Transverse colon (tissue), 4 donors: ENCODE measurements at places on chromosomes 12 and 14. TPM values are rescaled to one million over a fixed set of nuclear protein-coding genes. Genes with fewer than 3 reads are reported as not detected.

The PYGL gene
- total RNA-seq = 10.8 TPM

The AICDA gene
- not detected for total RNA-seq

DNA sequence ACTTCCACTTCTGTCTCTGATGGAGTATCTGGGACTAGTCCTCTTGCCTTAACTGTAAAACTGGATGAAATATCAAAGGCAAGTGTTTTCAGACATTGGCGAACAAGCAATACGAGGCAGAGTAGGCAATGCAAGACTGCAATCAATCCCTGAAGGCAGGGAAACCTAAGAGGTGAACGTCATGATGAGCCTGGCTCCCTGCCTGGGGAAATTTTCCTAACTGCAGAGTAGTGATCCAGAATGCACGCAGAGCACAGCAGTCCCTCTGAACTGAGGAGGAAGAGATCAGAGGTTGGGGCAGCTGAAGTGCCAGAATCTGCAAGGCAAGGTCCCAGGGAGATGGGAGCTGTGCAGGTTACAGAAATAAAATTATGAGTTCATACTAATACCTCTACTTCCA is 18.5 kb downstream of the BHLHE41 start:
- no peaks in the 10 kb centered on the region for H3K4me1 ChIP-seq
- H3K27me3 ChIP-seq = no peaks in the 10 kb centered on the region
- H3K36me3 ChIP-seq = no peaks in the 10 kb centered on the region

DNA sequence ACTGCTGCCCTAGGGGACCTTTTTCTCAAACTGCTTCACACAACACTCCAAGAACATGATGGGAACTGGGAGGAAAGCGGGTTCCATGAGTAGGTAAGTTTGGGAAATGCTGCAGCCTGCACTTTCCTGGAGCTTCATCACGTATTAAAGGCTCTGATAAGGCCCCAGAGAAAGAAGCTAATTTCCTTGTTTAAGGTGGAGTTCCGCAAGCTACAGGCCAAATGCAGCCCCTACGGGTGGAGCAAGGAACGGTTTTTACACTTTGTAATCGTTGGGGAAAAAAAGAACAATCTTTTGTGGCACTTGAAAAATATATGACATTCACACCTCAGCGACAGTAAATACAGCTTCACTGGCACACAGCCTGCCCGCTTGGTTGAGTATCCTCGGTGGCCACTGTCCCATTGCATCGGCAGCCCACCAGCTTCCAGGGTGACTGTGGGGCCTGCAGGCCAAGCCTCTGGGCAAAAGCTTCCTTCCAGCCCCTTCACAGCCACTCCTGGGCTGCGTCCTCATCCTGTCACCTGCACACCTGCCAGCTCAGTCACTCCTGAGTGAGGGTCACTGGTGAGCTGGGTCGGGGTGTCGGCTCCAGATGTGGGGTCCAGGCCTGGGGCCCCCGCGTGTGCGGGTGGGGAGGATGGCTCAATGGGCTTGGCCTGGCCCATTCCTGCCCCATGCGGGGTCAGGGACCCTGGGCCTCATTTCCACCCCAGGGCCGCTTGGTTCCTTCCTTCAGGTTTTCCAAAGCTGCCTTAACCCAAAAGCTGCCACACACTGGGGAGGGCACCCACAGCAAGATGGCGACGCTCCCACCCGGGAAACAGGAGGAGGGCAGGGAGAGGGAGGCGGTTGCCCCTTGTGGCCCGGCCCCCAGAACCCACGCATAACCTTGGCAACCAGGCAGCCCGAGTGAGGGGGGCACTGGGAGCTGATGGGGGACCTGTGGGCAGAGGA is 2.4 kb downstream of the AMN start:
- peaks cover 52% of the 10 kb centered on the region for H3K27me3 ChIP-seq
- H3K36me3 ChIP-seq = no peaks in the 10 kb centered on the region
- H3K27ac ChIP-seq = no peak overlapping the region
- DNase-seq = no peak

GRCh38 chr14:65019944-65020566 is 33.4 kb downstream of the FNTB start:
- no peak overlapping the region for H3K27ac ChIP-seq
- peak; percentile 28 for DNase-seq
- no peak overlapping the region for H3K4me3 ChIP-seq
- no peaks in the 10 kb centered on the region for H3K27me3 ChIP-seq
- H3K4me1 ChIP-seq = no peaks in the 10 kb centered on the region

DNA sequence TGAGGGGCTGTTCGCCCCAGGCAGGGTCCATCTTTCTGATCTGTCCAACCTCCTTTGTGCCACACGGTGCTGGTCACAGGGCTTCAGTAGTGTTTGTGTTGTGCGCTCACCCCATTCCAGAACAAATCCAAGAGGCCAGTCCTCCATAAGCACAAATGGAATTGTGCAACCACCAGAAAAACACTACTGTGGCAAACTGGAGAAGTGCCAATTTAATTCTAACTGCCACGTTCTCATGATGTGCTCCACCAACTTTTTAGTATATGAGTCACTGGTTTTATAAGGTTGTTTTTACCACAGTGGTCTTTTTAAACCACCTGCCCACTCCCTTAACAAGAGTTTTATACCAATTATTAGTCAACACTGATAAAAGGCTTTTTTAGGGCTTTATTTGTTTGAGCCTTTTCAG is 380.2 kb downstream of the NAV3 start:
- H3K4me3 ChIP-seq = no peak overlapping the region
- no peak overlapping the region for H3K27ac ChIP-seq
- no peaks in the 10 kb centered on the region for H3K27me3 ChIP-seq
- no peak for DNase-seq

GRCh38 chr12:32617534-32617933 is 61.6 kb upstream of the DNM1L start:
- no peaks in the 10 kb centered on the region for H3K36me3 ChIP-seq
- H3K4me3 ChIP-seq = no peak overlapping the region
- no peak for DNase-seq
- no peak overlapping the region for H3K27ac ChIP-seq
- H3K27me3 ChIP-seq = no peaks in the 10 kb centered on the region
